Activated naive CD8-positive, alpha-beta T cell treated with anti-CD3 and anti-CD28 coated beads for 36 hours (primary cell): ENCODE measurements at places on chromosomes 6 and 20.

DNA sequence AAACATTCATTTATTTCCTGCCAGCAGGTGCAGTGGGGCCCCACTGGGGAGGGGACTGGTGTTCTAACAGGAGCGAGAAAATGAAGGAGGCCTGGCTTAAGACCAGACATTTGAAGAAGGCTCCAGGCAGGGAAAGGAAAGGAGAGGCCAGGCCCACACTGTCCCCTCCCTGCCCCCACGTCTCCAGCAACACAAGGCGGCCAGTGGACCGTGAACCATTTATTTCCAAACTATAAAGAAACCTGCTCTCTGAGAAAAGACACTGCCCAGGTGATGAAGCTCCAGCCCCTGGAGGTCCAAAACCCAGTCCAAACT, 41.4 kb upstream of the CDH22 start:
- no peak overlapping the region for H3K27ac ChIP-seq
- no peaks in the 10 kb centered on the region for H3K27me3 ChIP-seq
- peaks cover 5% of the 10 kb centered on the region for H3K36me3 ChIP-seq
- peaks cover 16% of the 10 kb centered on the region for H3K4me1 ChIP-seq
- DNase-seq = no peak
- no peak overlapping the region for H3K4me3 ChIP-seq

GRCh38 chr6:139852488-139853140, 478.2 kb upstream of the CITED2 start:
- no peak overlapping the region for H3K27ac ChIP-seq
- no peaks in the 10 kb centered on the region for H3K4me1 ChIP-seq
- H3K4me3 ChIP-seq = no peak overlapping the region
- no peak for DNase-seq
- peaks cover 6% of the 10 kb centered on the region for H3K27me3 ChIP-seq

DNA sequence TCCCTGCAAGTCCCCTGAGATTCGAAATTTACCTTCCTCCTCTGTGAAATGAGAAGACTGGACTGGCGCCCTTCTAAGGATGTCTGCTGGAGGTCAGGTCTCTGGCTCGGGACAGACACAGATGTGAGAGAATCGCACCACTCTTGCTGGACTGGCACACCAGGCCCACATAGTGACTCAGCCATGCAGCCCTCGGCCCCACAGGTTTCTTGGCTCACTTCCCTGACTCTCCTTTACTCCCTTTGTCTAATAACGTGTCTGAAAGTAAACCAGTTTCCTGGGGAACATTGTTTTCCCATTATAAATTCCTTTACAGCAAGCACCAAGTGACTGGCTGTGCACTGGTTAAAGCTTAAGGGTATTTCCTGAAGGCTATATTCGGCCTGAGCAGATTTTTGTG, 106.7 kb upstream of the PLEKHG1 start:
- peaks cover 10% of the 10 kb centered on the region for H3K4me1 ChIP-seq

DNA sequence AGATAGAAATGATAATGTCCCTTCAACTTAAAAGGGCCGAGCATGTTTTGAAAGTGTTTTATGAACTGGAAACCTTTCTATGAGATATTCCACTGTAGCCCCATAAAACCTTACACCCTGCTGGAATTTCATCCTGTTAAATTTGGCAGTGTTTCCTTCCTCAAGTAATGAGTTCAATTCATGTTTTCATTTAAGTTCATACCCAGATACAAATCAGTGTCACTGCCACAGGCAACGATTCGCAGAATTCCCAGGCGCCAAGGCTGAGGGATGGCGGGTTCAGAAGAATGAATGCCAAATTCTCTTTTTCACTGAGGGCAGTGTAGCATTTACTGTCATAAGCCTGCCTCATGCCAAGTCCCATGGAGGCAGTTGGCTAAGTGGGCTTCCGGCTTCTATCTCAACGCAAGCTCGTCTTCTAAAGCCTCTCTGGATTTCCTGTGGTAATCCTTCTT, 511.8 kb upstream of the ID4 start:
- peaks cover 5% of the 10 kb centered on the region for H3K27me3 ChIP-seq
- H3K36me3 ChIP-seq = no peaks in the 10 kb centered on the region
- H3K27ac ChIP-seq = no peak overlapping the region
- no peaks in the 10 kb centered on the region for H3K4me1 ChIP-seq
- H3K4me3 ChIP-seq = no peak overlapping the region

GRCh38 chr6:33840048-33840926, 36.5 kb upstream of the MLN start:
- DNase-seq = peak; percentile 52
- no peaks in the 10 kb centered on the region for H3K27me3 ChIP-seq
- peak overlapping the region; percentile 21 for H3K27ac ChIP-seq
- H3K4me1 ChIP-seq = peaks cover 11% of the 10 kb centered on the region
- H3K36me3 ChIP-seq = no peaks in the 10 kb centered on the region
- no peak overlapping the region for H3K4me3 ChIP-seq

- H3K4me1 ChIP-seq = peaks cover 8% of the 10 kb centered on the region
- peak within 1 kb of the TSS; percentile 75 for H3K4me3 ChIP-seq
- H3K27me3 ChIP-seq = peaks cover 3% of the 10 kb centered on the region
These were observed at the start of gene SNX21 for GRCh38 chr20:45833030-45833882. SNX21 (plus strand) TSS chr20:45833799; CDS start chr20:45833920, 121 bp downstream.
